ENCODE measurements at places on chromosomes 2 and 18.

- peak; percentile 53 for DNase-seq
Measured at GRCh38 chr2:203743441-203743981, 37.1 kb downstream of the CD28 start.

DNA sequence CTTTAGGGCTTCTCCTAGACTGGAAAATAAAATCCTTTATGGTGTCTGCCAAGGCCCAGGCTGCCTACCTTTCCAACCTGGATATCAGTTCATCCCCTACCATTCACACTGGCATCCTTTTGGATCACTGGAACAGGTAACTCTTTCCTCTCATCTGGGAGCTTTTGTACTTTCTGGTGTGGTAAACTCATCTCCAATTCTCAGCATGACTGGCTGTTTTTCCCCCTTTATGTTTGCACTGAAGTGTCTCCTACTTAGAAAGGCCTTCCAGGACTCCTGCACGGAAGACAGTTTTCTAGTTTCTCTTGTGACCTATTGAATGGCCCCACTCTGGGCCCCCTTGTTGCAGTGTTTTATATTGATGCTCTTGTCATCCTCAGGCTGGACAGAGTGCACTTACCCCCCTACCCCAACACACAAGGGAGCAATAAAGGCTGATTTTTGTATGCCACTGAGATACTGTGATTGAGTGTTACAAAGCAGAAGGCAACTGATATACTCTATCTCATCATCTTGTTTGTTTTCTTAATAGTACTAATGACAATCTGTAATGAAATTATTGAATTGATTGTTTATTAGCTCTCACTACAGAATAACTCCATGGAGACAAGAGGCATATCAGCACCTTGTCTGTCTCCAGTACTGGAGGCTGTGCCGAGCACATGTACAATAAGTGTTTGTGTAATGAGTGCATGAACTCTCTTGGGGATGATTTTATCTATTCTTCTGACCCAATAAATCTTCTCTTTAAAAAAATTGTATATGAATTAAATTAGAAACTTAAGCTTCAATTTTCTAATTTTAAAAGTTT lies 129.9 kb downstream of the PIEZO2 start:
- no peak for DNase-seq

DNA sequence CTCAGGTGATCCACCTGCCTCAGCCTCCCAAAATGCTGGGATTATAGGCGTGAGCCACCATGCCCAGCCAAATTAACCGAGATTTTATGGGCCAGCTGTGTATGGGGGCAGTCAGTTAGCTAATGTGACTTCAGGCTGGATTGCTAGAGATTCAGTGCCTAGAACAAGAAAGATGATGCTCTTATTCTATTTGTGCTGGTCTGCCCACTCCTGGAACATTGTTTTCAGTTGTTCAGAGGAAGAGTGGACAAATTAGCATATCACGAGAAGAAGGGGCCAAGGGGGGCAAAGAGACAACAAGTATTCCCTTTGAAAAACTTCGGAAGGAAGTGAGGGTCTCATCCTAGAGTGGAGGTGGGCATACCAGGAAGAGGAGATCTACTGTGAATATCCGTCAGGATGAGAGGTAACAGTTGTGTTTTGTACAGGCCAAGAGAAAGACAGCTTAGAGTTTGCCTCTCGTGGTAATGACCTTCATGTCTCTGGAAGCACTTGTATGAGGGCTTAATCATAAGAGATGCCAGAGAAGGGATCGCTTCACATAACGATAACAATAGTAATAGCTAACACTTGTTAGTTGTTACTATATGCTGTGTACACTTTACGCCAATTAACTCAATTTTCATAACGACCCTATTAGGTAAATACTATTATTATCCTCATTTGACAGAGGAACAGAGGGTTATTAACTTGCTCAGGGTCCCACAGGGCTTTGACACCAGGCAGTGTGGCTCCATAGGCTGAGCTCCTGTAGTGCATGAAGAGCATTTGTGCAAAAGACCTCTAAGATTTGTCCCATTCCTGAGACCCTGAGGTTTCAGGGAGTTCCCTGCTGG lies 138.3 kb downstream of the DDX1 start:
- DNase-seq = peak; percentile 58

GRCh38 chr2:43332653-43333052 lies 106.2 kb upstream of the ZFP36L2 start:
- peak; percentile 52 for DNase-seq

GRCh38 chr2:157325786-157326185 lies at the start of gene ERMN:
TSS of gene ERMN (minus strand) at chr2:157325824. CDS start at chr2:157325642, 182 bp downstream.
- no peak for DNase-seq

DNA sequence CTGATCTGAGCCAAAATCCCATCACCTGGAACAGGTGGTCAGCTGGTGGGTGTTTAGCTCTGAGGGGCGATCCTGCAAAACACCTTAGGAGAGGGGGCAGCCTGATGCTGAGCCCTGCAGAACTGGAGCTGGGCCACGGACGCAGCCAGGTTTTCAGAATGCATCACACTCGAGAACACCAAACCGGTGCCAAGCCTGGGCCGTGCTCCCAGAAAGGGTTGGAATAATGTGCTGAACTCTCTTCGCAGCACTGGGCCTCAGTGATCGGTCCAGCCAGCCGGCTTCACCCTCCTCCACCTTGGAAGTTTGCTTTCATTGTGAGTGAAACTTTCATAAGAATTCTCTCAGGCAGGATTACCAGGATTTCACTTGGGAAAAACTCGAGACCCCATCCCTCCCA lies 56.5 kb upstream of the TTC39C start:
- no peak for DNase-seq

GRCh38 chr2:233981574-233982420 lies 64.6 kb downstream of the TRPM8 start:
- DNase-seq = no peak

GRCh38 chr2:172216477-172216876 lies 113.8 kb upstream of the DLX2 start:
- no peak for DNase-seq

- no peak for DNase-seq
Measured at GRCh38 chr2:122851972-122852531, 1096.6 kb downstream of the TSN start.

GRCh38 chr2:239047420-239047819 lies 199.5 kb downstream of the TWIST2 start:
- DNase-seq = no peak

DNA sequence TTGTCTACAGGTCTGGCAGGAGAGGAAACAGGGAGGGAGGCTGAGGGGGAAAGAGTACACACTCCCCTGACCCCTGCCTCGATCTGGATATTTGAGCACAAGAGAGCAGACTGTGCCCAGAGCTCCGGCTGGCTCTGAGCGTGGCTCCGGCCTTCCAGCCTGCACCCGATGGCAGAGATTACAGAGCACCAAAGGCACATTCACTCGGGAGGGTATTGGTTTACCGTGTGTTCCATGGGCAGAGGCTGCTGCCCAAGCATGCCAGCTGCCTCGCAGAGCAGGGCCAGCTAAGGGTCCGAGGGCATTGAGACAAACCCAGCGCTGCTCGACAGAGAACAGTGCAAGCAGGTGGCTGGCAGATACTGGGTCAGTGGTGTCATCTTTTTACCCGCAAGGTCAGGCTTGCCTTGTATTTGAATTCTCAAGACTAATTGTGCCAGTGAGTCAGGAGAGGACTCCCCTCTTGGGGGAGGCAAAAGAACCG lies 132.2 kb downstream of the TNS1 start:
- no peak for DNase-seq

DNA sequence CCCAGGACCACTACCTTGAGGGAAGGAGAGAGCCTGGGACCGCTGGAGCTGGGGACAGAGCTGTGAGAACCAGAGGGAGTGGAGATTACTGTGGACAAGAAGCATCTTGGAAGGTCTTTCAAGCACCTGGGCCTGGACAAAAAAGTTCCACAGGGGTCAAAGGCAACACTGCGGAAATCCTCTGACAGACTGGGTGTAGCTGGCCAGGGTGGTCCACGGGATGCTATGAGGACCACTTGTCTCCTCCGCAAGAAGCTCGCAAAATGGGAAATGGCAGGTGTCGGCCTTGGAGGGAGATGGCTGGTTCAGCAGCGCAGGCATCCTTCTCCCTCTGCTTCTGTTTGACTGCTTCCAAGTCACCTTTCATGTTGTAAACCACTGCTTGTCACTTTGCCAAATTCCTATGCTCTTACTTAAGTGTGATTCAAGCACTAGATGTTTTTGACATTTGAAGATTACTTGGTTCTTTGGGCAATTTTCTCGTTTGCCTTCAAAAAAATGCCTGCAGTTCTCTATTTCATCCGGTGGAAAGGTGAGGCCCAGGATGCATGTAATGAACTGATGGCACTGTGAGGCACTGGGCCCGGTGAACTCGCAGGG lies 27.7 kb downstream of the KLHL29 start:
- DNase-seq = peak; percentile 75

- peak; percentile 42 for DNase-seq
Measured at GRCh38 chr2:40096360-40096759, 317.3 kb upstream of the THUMPD2 start.

DNA sequence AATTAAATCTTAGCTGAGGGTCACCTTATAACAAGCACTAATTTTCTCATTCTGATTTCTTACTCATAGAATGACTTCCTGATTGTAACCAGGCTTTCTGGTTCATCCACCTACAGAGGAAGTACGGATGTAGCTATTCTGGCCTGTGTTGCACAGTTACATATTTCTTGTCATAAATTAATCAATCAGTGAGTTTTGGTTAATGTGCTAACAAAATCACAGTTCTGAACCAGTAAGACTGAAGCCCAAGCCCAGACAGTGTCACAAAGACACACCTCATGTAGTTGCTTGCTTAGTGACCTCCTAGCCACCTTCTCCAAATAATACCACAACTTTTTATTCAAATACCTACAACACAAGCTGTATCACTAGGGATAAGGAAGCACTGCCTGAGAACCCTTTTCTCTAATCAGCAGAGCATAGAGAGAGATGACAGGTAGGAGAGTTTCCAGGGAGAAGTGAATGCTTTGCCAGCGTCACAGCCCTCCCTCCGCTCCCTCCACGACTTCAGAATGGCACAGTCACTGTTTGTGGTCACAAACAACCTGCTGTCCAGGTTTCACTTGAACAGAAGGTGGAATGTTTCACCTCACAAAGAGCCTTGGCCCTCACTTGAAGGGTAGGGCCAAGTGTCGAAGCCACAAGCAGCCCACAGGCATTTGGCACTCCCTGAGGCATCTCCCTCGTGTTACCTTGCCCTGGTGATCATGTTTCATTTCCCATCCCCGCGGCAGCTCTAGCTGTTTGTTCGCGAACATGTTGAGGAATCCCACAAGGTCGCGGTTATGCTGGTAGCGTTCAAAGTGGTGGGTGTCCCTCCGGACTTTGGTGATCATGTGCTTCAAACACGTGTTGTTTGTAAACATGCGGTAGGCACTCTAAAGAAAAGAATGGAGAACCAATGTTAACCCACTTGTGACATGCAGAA lies 120.8 kb upstream of the STK17B start:
- DNase-seq = peak; percentile 69

DNA sequence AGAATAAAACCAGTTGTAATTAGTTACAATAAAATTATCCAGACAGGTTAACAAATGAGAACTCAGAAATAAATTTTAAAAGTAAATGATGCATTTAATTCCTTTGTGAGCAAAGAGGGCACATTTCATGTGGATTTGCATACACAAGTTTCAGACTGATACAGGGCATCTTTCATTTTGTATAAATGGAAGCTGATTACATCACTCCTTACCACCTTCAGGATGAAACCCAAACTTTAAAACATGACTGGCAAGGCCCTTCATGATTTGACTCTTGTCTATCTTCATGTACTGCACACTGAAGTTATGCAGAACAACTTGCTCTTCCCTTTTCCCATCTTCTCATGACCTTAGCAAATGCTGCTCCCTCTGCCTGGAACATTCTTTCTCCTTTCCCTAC lies 26.9 kb downstream of the EFEMP1 start:
- no peak for DNase-seq

DNA sequence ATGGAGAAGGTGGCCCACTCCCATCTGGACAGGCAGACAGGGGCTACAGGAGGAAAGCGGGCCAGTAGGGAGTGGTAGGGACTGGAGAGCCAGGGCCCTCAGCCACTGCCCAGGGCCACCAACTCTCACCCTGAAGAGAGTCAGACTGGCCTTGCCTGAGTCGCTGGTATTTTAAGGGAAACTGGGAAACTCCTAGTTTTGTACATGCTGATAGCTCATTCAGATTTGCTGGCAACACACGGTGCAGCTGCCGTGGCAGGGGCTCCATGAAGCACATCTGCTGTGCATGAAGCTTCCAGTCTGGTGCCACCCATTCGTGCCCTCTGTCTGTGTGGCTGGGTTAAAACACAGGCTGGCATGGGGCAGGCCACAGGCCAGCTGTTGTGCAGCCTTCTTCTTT lies 137.3 kb upstream of the GLI2 start:
- no peak for DNase-seq

GRCh38 chr2:16869711-16870110 lies 204.1 kb upstream of the CYRIA start:
- DNase-seq = no peak

DNA sequence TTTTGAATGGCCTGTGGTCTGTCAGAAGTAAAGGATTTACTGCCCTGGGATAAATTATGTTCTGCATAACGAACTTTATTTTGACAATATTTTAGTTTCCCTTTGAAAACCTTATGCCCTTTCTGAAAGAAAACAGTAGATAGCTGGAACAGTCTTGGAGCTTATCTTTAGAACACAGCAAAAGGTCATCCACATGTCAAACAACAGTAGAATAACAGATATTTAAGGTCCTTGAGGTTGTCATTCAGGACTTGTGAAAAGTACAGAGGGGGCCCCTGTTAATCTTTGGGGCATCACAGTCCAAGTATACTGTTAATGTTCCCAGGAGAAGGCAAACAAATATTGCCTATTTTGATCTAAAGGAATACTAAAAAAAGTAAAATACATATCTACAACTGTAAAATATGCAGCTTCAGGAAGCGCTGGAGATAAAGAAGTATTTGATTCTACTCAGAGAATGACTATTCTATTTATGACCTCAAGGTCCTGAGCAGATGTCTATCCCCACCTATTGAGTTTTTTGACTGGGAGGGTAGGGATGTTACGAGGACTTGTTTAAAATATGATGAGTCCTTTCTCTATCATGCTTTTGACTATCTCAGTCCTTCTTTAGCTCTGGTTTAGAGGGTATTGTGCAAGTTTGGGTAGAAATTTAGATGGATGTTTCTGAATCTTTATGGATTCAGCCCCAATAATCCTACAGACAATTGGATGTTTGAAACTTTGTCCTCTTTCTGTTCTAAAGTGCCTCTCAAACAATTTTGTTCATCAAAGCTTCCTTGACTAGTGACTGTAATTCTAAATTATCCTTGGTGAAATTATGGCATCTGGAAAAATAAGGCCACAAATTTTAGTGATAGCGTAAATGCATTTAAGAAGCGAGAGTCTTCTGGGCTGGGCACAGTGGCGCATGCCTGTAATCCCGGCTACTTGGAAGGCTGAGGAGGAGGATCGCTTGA lies 25.1 kb upstream of the TMEM214 start:
- DNase-seq = no peak

Measured in choroid plexus epithelial cell (primary cell).